Hepatocyte (in vitro differentiated cells): ENCODE measurements at places on chromosomes 3 and 15. TPM values are rescaled to one million over a fixed set of nuclear protein-coding genes. Genes with fewer than 3 reads are reported as not detected.

DNA sequence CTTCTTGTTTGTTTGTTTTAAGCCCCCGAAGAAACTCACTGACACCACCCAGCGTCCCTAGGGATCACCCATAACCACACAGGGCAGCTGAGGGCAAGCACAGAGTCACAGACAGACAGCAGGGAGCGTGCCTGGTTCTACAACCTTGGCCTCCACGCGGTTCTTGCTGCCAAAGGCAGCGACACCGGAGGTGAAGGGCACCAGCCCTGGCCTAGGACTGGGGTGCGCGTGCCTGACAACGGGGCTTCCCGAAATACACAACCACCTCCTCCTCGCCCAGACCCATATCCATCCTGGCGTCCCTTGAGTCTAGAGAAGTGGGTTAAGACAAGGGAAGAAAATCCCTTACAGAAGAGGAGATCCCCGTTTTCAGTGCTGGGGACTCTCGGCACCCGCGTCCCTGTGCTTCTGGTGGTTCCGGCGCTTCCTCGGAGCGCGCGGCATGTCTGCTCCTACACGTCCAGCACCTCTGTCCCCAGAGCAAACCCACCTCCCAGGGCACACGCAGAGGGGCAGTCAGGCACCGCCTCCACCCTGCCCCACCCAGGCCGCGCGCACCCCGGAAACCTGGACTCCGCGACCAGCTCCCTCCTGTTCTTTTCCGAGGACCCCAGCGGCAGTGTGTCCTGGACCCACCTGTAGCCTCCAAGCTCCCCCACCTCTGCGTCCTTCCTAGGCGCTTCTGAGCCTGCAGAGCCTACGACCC, 911 bp downstream of the RFTN1 start:
- DNase-seq = peak; percentile 17
- H3K27me3 ChIP-seq = peaks cover 45% of the 10 kb centered on the region
- peaks cover 10% of the 10 kb centered on the region for H3K4me1 ChIP-seq
- no peaks in the 10 kb centered on the region for H3K36me3 ChIP-seq
- peak overlapping the region; percentile 92 for H3K4me3 ChIP-seq

DNA sequence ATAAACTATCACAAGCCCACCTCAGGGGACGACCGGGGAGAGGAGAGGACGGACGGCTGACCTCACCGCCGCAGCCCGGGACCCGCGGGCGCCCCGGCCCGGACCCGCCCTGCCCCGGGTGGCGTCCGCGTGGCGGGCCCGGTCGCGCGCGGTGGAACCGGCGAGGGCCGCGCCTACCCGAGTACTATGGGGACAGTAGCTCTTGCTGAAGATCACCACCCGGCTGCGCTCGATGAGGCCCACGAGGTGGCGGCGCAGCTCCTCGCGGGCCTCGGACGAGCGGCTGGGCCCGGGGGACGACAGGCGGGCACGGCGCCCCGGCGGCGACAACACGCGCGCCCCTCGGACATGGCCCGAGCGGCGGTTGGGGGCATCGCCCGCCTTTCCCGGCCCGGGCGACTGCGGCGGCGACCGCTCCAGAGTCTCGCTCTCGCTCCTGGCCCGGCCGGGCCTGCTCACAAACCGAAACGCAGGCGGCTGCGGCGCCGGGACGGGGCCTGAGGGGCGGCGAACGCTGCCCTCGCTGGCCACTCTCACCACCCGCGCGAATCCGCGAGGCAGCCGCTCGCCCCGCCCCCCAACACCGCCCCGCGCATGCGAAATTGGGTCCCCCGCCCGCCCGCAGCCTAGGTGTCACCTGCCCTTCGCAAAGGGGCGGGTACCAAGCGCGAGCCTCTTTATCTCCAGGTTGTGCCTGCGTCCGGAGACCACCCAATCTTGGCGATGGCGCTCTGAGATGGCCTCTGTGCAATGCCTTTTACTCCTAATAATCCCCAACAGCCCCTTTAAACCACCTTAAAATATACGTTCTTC, at the start of gene TXNRD3:
Gene TXNRD3, minus strand, starts transcription at position 554 of the 813 bp plus-strand sequence.
- peak; percentile 87 for DNase-seq
- H3K4me3 ChIP-seq = peak within 1 kb of the TSS; percentile 83
- H3K36me3 ChIP-seq = no peaks in the 10 kb centered on the region
- no peaks in the 10 kb centered on the region for H3K4me1 ChIP-seq

DNA sequence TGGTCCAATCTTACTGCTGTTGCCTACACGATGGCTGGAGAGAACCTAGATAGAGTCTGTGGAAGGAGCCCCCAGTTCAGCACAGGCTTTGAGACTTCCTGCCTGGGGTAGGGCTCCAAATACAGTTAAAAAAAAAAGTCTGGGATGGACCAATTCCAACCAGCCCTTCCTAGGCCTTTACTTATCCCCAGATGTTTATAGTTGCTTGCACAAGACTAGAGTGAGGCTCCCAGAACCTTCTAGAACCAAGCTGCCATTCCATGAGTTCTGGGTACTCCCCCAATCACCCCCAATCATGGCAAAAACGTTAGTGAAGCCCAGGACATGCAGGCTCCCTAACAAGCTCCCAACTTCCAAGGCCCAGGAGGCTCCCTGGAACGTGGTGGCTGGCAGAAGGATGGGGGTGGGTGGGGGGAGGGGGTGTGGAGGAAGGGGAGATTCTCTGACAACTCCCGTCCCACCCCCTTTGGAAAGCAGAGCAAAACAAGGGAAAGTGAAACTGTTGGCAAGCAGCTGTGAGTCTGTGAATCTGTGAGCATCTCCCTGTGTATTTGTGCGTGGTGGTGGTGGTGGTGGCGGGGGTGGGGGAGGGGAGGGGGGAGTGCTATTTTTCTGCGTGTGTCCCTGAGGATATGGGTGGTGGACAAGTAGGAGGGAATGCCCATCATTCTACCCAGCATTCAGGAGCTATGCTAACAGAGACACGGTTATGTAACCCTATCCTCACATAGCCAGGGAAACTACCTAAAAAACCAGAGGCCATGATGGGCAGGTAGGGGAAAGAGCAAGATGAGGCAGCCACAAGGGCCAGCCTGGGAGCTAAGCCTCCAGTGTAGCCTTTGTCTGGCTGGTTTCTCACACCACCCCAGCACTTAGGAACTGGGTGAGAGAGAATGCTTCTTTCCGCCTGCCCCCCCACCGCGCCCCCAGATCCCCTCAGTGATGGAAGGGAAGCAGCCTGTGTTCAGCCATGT, 2.0 kb downstream of the MST1R start:
- H3K4me1 ChIP-seq = peaks cover 33% of the 10 kb centered on the region
- H3K36me3 ChIP-seq = no peaks in the 10 kb centered on the region
- DNase-seq = no peak
- H3K4me3 ChIP-seq = no peak overlapping the region

DNA sequence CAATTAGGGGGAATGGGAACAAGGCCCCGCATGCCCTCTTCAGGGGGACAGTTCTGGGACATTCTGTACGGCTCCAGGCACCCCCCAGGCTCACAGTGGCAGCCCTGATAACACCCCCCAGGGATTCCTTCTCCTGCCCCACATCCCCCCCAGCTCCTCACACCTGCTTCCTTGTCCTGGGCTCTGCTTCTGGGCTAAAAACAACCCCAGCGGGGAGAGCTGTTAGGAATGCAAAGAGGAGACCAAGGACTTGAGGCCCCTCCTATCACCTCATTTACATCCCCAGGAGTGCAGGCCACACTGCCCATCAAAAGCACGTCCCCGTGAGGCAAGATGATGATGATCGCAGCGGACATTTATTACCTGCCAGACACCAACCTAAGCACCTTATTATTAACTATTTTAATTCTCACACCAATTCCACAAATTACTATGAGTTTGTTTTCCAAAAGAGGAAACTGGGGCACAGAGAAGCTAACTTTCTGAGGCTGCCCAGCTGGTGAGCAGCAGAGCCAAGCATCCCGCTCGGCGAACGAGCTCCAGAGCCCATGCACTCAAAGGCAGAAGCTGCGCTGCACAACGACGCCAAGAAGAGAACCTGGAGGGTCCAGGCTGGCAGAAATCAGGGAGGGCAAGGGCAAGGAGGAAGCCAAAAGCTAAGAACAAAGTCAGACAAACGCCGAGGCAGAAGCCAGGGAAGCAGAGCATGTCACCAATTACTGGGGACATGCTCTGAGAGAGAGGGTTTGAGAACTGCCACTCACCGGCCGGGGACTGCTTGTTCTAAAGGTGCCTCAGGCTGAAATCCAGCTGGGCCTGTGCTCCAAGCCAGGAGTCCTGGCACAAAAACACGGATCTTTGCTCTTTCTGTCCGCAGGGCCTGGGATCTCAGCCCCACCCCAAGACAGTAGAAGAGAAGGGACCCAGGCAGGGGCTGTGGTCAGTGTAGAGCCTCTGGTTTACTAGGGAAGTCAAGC, 76.2 kb upstream of the NSMCE3 start:
- no peak overlapping the region for H3K27ac ChIP-seq
- H3K27me3 ChIP-seq = no peaks in the 10 kb centered on the region
- H3K4me3 ChIP-seq = no peak overlapping the region
- H3K36me3 ChIP-seq = no peaks in the 10 kb centered on the region
- H3K4me1 ChIP-seq = peaks cover 15% of the 10 kb centered on the region
- DNase-seq = no peak

DNA sequence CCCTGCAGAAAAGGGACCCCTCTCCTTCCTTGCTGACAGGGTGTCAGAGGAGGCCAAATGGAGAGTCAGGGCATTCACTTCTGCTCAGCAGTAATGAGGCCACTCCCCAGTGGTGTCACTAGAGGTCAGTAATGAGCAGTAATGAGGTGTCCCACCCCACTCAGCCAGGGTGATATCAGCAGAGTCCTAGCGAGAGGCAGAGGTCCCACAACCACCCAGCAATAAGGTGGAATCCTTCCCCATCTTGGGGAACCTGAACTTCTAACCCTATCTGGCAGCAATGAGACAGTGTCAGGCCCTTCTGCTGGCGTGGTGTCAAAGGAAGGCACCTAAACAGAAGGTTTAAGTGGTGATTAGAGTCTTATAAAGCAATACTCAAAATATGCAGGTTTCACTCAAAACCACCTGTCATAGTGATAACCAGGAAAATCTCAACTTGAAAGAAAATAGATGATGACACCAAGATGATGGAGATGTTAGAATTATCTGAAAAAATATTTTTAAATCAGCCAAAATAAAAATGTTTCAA, 12.9 kb downstream of the OCA2 start:
- DNase-seq = peak; percentile 80
- H3K4me1 ChIP-seq = peaks cover 11% of the 10 kb centered on the region
- H3K27ac ChIP-seq = no peak overlapping the region
- H3K4me3 ChIP-seq = no peak overlapping the region
- H3K27me3 ChIP-seq = no peaks in the 10 kb centered on the region
- H3K36me3 ChIP-seq = no peaks in the 10 kb centered on the region

Gene UBA7
- 10.7 and 14.7 TPM in 2 replicates for total RNA-seq

Gene ILDR1
- total RNA-seq = 1.5 and 2.0 TPM in 2 replicates

DNA sequence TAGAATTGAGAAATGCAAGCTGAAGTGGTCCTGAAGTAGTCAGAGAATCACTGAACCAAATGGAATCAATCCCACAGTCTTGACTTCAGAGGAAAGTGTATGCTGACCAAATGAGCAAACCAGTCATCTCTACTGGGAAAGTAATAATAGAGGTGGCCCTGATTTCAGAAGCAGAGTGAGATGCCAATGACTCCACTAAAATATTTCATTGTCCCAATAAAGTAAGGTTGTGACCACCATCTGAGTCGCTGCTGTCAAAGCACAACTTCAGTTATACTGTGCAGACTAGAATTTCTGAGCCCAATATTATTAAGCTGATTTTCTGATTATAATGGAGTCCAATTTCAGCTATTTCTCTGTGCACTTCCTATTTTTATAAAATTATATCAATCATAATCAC, 334.4 kb upstream of the THBS1 start:
- H3K27ac ChIP-seq = no peak overlapping the region
- DNase-seq = no peak
- H3K36me3 ChIP-seq = no peaks in the 10 kb centered on the region
- no peaks in the 10 kb centered on the region for H3K4me1 ChIP-seq
- H3K27me3 ChIP-seq = no peaks in the 10 kb centered on the region

Gene NANOGP8
- not detected in 2 replicates for total RNA-seq

GRCh38 chr3:134249296-134249841, 1.3 kb downstream of the RYK start:
- H3K27me3 ChIP-seq = no peaks in the 10 kb centered on the region
- no peaks in the 10 kb centered on the region for H3K36me3 ChIP-seq
- no peak for DNase-seq
- peaks cover 8% of the 10 kb centered on the region for H3K4me1 ChIP-seq
- peak overlapping the region; percentile 77 for H3K4me3 ChIP-seq

Gene CLDN16
- total RNA-seq = 0.77 and 1.3 TPM in 2 replicates

DNA sequence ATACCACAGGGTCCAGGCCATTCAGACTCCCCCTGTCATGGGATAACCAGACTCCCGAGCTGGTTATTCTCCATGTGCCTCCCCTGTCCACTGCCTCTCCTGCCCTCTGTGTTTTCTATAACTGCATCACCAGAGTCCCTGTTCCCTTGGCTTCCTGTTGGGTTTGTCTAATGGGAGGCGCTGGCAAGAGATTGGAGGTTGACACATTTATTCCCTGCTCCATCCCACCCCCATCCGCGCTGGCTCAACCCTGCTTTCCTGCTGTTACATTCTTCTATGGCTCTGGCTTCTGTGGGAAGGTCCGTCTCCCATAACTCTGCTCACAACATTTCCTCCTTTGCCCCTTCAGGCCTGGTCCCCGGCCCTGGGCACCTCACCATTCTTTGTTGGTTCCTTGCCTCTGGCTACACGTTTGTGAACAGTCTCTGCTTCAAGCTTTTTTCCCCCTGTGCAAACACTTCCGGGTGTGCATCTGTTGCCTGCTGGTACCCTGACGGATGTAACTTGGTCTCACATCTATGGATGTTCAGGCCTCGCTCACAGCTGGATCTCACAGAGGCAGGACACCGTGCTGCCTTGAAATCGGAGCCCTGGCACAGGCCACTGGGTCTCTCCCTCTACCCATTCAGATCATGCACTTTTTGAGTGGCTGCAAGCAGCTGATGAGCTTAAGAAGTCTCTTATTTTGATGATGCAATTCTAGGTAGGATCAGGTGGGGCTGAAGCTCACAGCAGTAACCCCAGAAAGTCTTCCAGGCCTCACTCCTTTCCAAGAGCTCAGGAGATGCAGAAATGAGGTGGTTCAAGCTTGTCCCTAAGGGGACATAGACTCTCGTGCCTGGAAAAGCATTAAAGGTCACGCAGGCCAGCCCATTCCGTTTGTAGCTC, 68.6 kb upstream of the ATP13A3 start:
- DNase-seq = no peak
- H3K4me3 ChIP-seq = no peak overlapping the region
- H3K4me1 ChIP-seq = no peaks in the 10 kb centered on the region
- no peaks in the 10 kb centered on the region for H3K36me3 ChIP-seq
- no peaks in the 10 kb centered on the region for H3K27me3 ChIP-seq

DNA sequence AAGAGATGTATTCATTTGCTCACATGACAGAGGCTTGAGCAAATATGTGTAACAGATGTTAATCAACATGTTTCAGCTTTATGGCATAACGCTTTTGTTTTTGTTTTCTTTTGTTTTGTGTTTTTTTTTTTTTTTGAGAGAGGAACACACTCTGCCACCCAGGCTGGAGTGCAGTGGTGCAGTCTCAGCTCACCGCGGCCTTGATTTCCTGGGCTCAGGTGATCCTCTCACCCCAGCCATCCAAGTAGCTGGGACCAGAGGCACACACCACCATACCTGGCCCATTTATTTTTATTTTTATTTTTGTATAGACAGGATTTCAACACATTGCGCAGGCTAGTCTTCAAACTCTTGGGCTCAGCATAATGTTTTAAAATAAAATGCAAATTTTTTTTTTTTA, 1504.4 kb upstream of the CADM2 start:
- no peaks in the 10 kb centered on the region for H3K27me3 ChIP-seq
- no peaks in the 10 kb centered on the region for H3K4me1 ChIP-seq
- no peaks in the 10 kb centered on the region for H3K36me3 ChIP-seq
- no peak overlapping the region for H3K27ac ChIP-seq
- H3K4me3 ChIP-seq = no peak overlapping the region
